ENCODE measurements at places on chromosomes 1 and 21.
A peak's percentile ranks its signal among the peaks of the same experiment; 100 is the strongest.

DNA sequence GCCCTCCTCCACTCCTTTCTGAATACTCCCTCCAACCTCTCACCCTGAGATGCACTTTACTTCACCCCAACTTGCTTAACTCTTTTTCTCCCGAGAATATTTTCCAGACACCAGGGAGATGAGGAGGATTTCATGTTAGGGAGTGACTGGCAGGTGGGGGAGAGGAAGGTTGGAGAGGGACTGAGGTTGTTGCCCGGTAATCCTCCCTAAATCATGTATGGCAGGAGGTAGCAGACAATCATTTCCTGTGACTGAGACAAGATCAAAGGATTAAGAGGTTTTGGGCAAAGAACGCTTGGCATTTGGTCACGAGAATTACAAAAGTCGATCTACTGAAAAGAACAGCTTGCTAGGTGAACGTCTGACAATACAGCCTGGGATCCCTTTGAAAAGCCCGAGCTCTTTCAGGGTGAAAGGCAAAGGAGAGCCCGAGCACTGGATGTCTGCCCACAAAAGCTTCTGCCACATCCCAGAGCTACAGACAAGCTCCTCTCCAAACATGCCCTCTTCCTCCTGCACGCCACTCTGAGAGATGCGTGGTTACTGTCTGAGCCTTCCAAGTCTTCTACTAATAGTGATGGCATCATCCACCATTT, 154.1 kb downstream of the DAB1 start:
- no peak for DNase-seq

- peak; percentile 84 for DNase-seq
Measured at GRCh38 chr1:176656257-176656995, 193.5 kb downstream of the PAPPA2 start.

DNA sequence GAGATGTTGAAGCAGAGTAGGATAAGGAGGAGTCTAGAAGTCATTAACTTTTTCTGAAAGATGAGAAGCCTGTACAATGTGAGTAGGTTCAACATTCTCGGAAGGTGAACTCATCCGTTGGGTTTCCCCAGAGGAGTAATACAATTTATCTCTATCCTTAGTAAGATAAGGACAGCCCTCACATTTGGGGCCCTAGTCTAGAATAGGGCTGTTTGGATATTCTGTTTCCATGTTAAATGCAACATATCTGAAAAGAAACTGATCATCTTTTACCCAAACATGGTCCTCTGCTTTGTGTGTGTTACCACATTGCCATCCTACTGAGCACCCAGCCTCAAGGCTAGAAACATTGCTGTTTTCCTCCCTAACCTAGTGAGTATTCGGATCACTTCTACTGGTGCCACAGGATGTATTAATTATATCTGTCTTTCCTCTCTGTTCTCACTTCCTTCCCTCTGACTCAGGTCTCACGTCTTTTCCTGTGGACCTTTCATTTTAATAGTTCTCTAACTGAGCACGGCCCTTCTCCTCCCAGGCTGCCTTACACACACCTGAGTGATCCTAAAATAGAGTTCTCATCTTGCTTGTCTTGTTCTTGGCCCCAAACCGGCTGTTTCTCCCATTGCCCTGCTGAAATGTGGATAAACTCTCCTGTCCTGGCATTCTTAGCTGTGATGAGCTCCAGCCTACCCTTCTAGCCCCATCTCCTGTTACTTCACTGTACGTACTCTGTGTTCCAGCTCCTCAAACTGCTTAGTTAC, 91.7 kb downstream of the CDC14A start:
- DNase-seq = peak; percentile 46

DNA sequence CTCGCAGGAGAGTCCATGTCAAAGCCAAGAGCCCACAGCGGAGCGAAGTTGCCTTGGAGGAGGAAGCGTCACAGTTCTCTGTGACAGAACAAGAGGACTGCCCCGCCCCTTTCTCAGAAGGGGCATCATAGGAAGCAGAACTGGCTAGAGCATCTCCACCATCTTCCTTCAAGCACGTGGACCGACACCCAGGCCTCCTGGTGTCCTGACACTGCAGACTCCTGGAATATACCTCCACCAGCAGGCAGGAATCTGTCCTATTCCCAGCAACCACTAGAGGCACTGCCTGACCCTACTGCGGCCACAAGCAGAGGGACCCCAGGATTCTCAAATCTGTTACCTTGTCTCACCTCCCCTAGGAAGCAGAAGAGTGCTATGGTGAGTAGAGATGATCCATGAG, 37.8 kb downstream of the GPA33 start:
- peak; percentile 37 for DNase-seq

DNA sequence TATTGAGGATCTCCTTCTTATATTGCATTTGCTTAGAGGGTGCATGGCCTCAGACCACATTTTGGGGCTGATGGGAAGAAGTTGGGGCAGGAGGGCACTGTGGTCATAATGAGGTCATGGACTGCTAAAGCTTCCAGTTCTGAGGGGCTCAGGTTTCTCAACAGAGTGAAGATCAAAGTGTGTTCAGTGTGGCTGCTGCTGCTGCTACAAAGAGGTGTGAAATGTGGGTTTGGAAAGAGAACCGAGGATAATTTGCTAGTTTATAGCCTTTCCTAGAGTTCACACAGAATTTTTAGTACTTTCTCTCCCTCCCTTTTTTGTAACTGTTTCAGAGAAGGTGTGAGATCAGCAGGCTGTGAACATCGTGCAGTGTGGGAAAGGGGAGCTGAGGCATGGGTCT, 73.3 kb downstream of the CACNA1E start:
- DNase-seq = no peak

DNA sequence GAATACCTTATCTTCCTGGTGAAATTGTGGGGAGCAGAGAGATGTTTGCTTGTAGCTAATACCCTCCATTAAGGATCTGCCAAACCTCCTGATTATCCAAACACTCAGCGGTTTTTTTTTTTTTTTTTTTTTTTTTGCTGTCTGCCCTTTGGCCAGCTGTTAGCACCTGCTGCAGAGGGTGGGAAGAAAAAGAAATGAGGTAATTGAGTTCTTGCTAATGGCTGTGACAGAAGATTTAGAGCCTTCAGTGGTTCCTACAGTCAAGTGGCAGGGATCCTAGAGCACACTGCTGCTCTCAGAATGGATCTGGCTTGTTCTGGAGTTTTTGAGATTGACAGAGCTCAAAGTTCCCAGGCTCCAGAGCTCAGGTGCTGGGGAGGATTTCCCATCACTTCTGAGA, 342.5 kb downstream of the DISC1 start:
- DNase-seq = no peak

GRCh38 chr1:153561466-153561985, 4.1 kb downstream of the S100A2 start:
- no peak for DNase-seq

- DNase-seq = no peak
Measured at GRCh38 chr1:10087210-10087609, 54.5 kb downstream of the UBE4B start.

DNA sequence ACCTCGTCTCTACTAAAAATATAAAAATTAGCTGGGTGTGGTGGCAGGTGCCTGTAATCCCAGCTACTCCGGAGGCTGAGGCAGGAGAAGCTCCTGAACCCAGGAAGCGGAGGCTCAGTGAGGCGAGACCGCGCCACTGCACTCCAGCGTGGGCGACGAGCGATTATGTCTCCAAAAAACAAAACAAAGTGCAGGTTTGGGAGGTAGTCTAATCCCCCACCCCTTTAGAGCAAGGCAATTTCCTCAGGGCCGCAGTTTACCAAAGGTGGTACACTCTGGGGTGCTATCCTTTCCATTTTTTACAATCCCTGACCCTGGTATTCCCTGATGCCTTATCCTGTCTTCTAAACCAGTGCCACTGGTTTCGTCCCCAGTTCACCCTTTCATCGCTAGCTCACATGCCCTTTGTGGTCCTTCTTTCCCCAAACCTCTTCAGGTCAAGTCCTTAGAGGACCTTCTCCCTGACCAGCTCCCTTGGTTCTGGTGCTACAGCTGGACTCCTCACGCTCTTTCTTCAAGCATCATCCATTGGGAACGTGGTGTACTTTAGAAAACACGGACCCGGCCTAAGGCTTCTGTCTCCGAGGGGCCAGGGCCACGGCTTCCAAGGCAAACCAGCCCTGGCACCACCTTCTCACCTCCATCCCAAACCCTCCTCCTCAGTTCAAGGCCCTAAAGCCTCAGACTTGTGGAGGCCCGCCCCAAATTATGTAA, 873 bp downstream of the IFT25 start:
- DNase-seq = peak; percentile 36

GRCh38 chr1:233566886-233567285, 47.0 kb upstream of the KCNK1 start:
- DNase-seq = no peak

- DNase-seq = peak; percentile 50
Measured at GRCh38 chr21:28018741-28019669, 973.7 kb downstream of the LTN1 start.

All from ELR (cell line).